ENCODE measurements at places on chromosomes 2 and 18.

- DNase-seq: no peak
These were observed 1280.5 kb upstream of the CDH2 start for GRCh38 chr18:29457316-29457889.

DNA sequence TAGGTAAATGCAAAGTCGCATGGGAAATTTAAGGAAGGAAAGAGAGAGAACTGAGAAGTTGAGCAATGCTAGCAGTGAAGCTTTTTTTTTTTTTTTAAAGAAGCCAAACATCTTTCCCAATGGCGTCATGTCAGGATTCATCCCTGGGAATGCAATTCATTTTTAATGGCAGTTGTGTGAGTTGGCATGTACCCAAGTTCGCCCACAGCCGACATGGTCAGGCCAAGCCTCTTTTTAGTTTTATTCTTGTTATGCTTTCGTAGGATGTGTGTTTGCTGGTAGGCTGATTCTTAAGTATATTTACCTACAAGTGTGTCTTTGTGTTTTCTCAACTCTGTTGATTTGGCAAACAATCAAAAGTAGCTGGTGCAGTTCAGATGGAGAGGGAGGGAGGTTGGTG, 127.6 kb upstream of the ITGA6 start:
- no peak for DNase-seq

GRCh38 chr2:197677483-197677882, 2.1 kb upstream of the RFTN2 start:
- no peak for DNase-seq

DNA sequence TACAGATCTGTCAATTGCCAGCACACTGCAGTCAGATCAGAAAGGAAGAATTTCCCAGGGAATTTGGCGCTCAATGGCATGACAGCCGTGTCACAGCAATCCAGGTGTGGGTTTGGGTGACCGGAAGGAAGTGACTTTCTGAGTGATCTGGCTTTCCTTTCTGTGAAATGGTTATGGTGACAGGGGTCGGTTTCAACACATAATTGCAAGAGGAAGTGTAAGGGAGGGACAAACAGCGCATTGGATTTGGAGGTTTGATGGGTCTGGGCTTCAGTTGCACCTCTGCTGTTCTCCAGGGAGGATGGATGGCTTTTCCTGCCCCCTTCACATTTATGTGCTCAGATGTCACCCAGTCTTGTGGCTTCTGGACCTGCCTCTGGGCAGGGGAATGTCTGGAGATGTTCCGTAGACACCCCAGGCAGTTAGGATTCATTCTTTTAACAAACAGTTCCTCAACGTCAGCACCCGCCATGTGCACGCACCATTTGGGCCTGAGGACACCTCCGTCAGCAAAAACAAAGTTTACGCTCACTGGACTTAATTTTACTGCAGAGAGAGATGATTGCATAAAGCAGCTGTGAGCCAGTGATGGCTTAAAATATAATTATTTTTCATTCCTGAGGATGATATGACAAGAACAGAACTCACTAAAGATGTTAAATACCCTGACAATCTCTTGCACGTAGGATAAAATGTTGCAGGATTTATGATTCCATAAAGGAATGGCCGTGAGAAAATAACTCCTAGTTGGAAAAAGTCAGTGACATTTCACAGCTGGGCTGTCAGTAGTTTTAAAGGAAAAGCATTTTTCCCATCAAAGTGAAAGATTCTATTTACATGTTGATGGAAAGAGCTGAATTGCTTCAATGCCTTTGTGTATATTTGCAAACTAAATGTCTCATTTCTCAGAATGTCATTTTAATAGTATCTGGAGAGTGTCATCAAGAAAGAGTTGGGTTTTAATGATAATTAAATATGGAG, 36.9 kb downstream of the MBP start:
- no peak for DNase-seq

DNA sequence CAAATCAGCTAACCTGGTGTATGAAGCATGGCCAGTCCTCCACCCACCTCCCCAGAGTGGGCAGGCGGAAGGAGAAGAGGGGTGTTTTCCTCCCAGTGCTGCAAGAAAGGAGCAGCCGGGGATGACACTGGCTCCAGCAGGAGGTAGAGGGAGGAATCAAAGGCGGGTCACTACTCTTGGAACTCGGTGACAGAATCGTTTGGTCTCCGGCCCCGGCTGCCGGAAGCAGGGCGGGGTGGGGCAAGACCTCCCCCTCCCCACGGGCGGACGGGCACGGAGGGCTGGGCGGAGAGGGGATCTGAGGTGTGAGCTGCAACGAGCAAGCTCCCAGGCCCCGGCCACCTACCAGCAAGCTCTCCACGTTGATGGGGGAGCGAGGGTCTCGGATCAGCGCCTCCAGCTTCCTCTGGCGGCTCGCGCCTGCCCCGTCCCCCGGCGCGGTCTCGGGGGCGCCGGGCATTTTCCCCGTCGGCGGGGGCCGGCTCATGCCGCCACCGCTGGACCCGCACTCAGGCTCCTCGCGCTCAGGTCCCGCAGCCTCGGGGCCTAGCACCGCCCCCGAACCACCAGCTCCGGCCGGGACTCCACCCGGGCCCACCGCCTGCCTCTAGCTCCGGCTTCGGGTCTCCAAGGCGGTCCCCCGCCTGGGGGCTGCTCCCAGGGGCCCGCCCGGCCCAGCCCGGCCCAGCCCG, 640 bp downstream of the ROCK2 start:
- no peak for DNase-seq

- no peak for DNase-seq
These were observed 98.7 kb upstream of the ST3GAL5 start for GRCh38 chr2:85987266-85988174.

- no peak for DNase-seq
These were observed 426.4 kb upstream of the ID2 start for GRCh38 chr2:8255448-8255800.

- DNase-seq: no peak
These were observed 3.4 kb upstream of the CCDC88A start for GRCh38 chr2:55422876-55423665.

- DNase-seq: no peak
These were observed 438.8 kb upstream of the CDH20 start for GRCh38 chr18:60894254-60894945.

GRCh38 chr2:221563270-221563985, 8.7 kb downstream of the EPHA4 start:
- DNase-seq: no peak

DNA sequence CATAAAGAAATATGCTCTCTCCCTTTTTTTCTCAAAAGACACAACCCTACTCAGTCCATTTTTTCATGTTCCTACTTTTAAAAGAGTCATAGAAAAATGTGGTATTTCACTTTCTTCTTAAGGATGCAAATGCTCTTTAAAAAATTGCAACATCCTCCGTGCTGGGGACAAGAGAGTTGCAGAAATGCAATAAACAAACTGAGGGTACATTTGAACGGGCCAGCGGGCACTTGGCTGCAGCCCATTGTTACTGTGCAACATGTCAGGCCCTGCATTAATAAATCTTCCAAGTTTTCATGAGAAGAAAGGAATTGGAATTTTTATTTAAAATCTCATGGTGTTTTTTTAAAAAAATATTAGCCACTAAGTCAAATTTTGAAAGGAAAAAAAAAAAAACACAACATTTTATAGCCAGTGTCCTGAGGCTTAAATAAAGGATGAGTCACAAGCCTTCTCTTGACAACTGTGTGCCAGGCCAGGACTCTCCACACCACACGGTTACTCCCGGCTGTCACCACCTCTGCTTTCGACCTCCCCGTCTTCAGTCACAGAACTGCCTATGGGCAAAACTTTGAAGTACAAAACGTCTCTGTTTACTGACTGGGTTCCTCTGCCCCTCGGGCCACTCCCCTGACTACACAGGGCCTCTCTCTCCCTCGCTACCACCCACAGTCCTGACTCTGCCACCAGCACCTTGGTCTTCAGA, 57.5 kb upstream of the MFF start:
- DNase-seq: no peak

DNA sequence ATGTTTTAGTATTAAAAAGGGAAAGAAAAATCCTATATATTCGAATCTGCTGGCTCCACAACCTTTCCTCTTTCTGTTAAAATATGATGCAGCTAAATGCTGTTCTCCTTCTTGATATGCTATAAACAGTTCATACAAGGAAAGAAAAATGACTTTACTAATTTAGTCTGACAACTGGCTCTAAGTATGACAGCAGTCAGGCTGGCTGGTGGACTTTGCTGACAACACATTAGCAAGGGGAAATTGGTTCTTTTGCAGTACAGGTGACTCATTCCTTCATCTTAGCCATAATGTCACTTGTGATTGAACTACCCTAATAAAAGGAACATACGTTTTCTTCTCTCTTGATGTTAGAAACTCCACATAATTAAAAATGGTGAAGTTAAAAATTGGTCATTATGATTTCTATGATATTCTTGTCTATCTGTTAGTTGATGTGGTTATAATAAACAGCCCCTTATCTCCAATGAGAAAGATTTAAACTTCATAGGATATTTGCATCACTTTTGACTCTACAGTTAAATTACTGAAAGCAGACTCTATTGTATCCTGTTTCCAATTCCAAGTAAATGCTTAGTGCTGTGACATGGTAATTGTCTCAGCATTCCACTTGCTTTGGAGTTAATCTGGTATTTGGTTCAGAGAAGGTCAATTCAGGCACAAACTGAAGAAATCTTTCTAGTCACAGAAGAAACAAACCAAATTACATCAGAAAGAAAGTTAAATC, 315.3 kb upstream of the GULP1 start:
- no peak for DNase-seq

GRCh38 chr2:143601828-143602227, 472.6 kb downstream of the ARHGAP15 start:
- no peak for DNase-seq

GRCh38 chr18:67104700-67105284, 411.7 kb downstream of the DSEL start:
- DNase-seq: no peak

DNA sequence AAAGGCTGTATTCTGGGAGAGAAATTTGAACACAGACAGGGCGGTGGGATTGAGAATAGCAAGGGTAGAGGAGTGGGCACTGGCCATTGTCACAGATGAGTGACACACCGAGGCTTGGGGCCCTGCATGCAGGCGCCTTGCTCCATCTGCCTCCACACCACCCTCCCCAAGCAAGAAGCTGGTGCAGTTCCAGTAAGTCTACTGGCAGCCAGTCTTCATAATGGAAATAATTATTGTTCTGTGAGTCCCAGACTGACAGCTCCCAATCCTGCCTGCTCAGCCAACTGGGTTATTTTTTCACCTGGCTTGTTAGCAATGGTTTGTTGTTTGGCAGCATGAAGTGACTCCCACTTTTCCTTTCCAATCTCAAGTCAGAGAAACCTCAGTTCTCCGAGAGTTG, 13.0 kb downstream of the TTC32 start:
- DNase-seq: no peak

- DNase-seq: no peak
These were observed 13.4 kb upstream of the ITGB6 start for GRCh38 chr2:160213511-160213910.

DNA sequence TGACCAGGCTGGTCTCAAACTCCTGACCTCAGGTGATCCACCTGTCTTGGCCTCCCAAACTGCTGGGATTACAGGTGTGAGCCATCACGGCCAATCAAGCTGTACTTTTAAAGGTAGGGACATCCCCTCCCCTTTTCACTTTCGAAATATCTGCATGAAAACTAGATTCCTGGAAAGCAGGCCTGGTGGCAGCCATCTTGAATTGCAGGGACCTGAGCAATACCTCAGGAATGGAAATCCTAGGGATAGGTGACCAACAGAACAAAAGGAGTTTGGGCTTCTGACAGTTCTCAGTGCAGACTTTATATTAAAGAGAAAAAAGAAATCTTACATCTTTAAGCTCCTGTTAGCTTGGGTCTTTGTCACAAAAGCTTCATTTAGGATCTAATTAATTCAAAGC, 62.6 kb downstream of the KLF7 start:
- no peak for DNase-seq

DNA sequence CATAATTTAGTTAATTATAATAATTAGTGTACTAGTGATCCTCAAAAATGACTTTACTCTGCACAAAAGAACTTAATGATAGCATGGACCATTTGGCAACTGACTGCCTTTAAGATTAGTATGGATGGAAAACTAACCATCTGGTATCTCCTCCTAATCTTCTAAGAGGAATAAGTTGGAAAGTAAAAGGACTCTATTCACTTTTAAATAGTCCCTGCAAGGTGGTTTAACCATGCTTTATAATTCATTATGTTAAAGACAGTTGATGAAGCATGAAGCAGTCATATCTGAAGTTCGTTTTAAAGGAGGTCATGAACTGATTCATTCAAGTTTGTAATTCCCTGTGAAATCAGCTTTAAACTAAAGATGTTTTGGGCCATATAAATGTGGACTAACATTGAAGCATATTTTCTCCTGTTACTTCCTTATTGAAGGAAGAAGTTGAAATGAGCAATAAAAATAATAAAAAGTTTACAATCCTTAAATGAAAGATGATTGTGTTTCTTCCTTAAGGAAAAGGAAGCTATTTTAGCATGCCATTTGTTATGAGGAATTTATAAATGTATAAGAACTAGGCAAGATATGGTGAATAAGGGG, 446.0 kb downstream of the XIRP2 start:
- no peak for DNase-seq

DNA sequence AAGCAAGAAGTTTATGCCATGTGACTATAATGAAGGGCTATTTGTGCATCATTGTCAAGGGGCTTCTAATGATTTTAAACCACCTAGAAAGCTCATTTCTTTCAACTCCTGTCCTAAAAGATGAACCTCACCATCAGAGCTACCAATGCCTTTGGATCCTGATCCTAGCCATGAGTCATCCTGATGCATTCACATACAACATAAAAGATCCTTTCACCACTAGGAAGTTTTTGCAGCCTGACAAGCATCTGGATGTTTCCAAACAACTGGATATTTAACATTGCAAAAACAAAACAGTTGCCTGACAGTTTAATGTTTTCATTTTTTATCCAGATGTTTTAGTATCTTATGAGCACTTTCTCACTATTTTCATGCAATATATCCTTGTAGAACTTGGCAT, 425.3 kb downstream of the MBD2 start:
- no peak for DNase-seq

DNA sequence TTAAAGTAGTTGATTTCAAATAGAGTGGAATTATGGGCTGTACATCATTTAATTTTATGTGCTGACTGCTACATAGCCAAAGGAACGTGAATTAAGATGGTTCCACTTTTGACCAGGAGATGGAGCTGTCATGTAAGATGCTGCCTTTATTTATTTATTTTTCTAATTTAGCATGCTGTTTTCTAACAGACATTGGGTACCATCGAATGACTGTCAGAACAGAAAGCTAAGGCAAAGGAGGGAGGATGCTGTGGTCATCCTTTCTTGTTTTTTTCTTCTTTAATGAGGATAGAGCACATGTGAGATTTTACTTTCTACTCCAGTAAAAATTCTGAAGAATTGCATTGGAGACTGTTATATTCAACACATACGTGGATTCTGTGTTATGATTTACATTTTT, at the start of gene SCN2A:
TSS of gene SCN2A (plus strand) at position 185 of the 400 bp plus-strand sequence. CDS start 56,410 bp downstream, outside the sequence.
- DNase-seq: no peak

GRCh38 chr2:109222825-109223471, 93.9 kb downstream of the SH3RF3 start:
- no peak for DNase-seq

GRCh38 chr2:102387763-102388546, 32.4 kb downstream of the IL18R1 start:
- no peak for DNase-seq

DNA sequence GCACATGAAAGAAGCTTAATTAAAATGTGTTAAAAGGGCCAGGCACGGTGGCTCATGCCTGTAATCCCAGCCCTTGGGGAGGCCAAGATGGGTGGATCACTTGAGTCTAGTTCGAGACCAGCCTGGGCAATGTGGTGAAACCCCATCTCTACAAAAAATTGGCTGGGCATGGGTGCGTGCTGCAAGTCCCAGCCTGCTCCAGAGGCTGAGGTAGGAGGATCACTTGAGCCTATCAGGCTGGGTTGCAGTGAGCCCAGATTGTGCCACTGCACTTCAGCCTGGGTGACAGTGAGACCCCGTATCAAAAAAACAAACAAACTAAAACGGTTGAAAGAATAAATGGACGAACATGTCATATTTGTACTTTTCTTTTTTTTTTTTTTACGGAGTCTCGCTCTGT, 26.0 kb downstream of the REL start:
- no peak for DNase-seq

Data from stimulated activated CD8-positive, alpha-beta memory T cell treated with anti-CD3 and anti-CD28 coated beads, Interleukin-4, amount 100 ng/mL, for 1 hour (primary cell).